Activated effector memory CD4-positive, alpha-beta T cell treated with Interleukin-2 at 50 U/mL for 16 hours (primary cell): ENCODE measurements at places on chromosomes 11 and 22.

DNA sequence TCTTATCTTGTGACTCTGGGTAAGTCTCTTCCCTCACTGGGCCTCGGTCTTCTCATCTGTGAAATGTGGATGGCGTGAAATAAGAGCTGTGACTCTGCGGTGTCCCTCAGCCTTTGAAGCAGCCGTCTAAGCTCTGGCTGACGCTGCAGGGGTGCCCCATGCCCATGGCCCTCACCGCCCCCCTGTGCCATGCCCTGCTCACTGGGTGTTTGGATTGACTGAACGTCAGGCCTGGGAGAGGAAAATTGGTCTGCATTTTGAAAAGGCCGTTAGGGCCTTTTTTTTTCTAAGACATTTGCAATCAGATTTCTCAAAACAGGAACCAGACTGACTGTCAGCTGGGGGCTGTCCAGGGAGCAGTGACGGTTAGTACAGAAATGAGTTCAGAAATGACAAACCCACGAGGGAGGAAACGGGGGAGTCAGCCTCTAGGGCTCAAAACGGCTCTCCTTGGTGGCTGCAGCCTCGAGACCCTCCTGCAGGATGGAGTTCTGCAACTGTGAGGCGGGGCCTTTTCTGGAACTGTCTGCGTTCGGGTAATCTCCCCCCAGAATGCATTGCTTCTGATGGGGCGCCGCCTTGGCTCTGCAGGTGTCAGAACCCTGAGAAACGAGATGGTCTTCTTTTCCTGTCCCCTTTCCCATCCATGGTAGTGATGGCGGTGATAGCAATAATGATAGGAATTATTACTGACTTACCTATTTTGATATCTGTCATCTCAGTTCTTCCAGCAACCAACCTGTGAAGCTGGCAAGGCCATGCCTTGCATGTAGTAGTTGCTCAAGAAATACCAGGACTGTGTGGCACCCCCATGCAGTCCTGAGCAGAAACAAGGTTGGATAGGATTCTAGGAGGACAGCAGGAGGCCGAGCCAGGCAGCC lies 2.0 kb downstream of the GRK2 start:
- peak; percentile 41 for DNase-seq

DNA sequence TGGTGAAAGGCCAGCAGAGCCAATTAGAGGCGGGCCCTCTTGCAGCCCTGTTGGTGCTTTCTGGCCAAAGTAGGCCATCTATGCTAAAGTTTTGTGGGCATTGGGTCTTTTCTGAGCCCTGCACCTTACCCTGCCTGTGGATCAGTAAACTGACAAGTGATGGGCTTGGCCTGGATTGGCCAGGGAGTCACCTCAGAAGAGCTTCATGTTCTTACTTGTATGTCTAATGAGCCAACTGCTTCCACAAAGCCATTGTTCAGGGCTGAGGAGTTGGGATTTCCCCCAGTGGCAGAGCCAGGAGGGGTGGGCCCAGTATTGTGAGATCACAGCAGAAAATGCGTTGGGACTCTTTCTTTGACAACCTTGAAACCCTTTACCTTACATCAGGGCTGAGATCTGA lies 90.4 kb downstream of the CWC15 start:
- no peak for DNase-seq

DNA sequence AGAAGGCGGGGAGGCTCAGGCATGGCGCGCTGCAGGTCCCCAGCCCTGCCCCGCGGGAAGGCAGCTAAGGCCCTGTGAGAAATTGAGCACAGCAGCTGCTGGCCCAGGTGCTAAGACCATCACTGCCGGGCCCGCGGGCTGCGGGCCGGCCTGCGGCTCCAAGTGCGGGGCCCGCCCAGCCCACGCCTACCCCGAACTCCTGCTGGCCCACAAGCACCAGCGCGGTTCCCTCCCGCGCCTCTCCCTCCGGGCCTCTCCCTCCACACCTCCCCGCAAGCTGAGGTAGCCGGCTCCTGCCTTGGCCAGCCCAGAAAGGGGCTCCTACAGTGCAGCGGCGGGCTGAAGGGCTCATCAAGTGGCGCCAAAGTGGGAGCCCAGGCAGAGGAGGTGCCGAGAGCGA lies 4.6 kb upstream of the RDX start:
- DNase-seq, result no peak

DNA sequence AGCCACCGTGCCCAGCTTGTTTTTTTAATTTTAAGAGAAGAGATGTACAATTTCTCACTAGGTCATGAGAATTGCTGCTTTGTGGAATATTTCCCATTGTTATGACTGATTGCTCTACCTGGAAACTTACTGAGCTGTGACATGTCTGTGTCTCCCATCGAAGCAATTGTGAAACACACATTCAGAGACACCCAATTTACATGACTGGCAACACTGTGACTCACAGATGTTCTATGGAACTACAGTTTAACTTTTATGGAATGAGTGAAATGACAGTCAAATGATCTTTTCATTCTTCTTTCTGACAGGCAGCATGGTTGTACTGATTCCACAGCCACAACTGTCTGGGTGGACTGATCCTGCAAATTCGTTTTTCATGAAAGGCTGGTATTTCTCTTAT lies 32.3 kb downstream of the ELF5 start:
- DNase-seq, result no peak

- no peak for DNase-seq
These were observed 96.9 kb downstream of the MTMR3 start for GRCh38 chr22:29979777-29980321.

GRCh38 chr11:109644152-109644551 lies 222.2 kb downstream of the C11orf87 start:
- DNase-seq, result no peak

DNA sequence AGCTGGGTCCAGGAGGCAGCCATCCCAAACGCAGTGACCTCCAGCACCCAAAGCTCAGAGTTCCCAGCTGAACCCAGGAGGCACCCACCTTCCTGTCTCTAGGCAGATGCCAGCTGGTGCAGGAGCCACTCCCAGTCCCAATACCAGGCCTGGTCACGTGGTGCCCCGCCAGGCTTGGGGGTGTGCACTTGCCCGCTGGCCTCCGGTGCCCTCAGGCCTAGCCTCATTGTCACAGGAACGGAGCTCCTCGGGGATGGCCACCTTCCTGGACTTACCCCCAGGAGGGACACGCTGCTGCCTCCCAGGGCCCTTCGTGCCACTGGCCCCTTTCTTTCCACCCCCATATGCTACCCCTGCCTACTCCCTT lies 4.6 kb downstream of the BID start:
- DNase-seq, result no peak

DNA sequence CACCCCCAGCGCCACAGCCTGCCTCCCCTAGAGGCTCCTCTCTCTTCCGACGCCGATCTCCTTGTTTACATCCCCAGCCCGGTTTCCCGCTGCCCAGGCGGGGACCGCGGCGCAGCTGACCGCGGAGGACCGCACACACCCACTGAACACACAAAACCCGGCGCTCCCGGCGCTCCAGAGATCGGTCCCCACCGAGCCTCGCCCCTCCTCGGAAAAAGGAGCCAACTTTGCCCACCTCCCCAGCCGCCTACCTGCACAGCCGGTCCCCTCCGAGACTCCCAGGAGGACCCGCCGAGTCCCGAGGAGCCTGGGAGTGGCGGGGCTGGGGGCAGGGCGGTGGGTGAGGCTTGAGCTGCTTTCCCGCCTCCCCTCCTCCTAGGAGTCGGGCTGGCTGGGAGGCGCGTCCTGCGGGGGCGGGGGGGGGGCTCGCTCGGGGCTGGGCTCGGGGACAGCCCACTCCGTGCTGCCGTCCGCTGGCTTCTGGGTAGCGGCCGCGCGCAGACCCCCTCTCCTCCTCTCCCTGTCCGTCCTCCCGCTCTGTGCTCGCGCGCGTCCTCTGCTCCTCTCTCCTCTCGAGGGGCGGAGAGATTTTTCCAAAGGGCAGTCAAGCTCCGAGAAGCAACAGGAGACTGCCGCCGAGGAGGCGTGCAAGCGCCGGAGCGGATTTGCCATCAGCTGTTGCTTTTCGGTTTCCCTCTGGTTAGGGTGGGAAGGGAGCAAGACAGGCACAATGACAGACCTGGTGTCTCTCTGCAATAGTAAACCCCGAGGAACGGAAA lies at the start of gene FXYD6:
Gene FXYD6 (minus strand): TSS at position 318 of the 779 bp plus-strand sequence. CDS start 33,882 bp downstream, outside the sequence.
- DNase-seq, result no peak

GRCh38 chr11:61731952-61732675 lies 20.3 kb upstream of the MYRF start:
- DNase-seq, result no peak

GRCh38 chr11:95254131-95254704 lies 23.2 kb upstream of the SESN3 start:
- DNase-seq, result peak; percentile 66

- no peak for DNase-seq
These were observed 79.8 kb downstream of the GRIA4 start for GRCh38 chr11:105689631-105690030.

DNA sequence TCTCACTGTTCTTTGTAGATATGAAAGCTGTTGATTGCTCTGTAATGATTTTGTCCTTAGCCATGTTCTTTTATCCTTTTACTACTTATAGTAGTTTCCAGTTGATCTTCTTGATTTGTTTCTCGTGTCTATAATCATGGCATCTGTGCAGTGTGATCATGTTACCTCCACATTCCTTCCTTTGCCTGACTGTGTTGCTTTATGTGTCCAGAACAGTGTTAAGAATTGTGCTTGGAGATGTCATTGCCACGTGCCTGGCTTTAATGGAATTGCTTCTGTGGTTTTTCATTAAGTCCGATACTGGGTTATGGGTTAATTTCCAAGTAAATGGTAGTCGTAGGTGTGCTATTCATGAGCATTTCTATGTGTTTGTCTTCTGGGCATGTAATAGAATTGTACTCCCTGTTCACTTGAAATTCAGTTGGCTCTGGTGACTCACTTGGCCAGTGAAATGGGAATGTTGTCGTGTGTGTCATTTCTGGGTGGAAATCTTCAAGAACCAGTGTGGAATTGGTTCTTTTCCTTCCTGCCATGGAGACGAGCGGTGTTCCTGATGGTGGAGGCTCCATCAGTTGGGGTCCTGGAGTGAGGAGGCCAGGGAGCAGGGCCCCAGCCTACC lies 6.8 kb downstream of the GTSE1 start:
- no peak for DNase-seq

DNA sequence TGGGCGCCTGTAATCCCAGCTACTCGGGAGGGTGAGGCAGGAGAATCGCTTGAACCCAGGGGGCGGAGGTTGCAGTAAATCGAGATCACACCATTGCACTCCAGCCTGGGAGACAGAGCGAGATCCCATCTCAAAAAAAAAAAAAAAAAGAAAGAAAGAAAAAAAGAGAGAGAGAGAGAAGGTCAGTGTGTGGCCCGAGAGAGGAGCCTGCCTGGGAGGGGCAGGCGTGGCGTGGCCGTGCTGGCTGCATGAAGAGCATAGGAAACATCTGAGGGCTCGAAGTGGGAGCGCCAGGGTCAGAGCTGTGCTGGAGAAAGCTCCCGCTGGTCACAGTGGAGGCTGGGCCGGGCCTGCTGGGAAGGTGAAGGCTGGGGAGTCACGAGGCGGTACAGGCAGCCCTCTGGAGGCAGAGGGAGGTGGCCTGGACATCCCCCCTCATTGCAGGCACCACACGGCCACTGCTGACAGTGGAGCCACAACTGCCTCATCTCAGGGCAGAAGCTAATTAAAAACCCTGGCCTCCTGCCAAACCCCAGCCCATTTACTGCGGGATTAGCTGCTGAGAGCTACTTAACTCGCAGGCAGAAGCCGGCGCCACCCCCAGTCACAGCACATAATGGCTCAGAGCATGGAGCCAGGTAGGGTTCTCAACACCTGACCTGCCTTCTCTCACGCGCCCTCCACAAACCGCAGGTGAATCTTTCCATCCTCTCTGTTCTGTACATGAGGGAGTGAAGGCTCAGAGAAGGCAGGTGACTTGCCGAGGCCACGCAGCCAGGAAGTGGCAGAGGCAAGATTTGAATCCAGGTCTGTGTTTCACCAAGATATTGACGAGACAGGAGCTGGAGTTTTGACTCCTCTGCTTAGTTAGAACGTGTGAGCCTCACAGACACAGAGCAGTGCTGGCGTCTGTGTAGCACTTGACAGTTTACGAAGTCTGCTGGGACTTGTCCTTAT lies 32.6 kb downstream of the NFAM1 start:
- DNase-seq, result no peak

DNA sequence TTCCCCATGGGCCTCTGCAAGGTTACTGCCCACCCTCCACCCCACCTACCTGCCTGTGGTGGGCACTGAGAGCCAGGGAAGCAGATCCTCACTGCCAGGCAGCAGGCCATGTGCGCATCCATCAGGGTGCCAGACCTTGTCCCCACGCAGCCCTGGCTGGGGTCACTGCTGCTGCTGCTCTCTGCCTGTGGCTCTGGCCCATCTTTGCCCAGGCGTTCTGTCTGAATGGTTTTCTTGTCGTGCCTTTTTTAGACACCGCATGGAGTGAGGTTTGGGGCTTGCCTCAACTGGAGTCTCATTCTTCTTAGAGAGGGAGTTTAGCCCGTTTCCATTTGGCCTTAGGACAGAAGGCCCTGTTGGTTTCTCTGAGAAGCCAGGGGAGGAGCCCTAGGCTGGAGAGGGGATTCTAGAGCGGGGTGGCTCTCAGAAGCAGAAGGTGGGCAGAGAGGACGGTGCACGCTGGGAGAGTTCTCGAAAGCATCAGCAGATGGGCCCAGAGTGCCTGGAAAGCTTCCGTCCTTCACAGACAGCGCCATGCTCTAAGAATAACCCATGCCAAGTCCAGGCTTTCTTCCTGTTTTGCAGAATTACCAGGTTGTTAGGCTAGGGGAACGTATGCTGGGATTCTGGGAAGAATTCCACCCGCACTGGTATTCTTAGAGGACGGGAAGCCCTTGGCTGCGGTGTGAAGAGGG lies 8.1 kb downstream of the TANGO2 start:
- DNase-seq, result no peak

DNA sequence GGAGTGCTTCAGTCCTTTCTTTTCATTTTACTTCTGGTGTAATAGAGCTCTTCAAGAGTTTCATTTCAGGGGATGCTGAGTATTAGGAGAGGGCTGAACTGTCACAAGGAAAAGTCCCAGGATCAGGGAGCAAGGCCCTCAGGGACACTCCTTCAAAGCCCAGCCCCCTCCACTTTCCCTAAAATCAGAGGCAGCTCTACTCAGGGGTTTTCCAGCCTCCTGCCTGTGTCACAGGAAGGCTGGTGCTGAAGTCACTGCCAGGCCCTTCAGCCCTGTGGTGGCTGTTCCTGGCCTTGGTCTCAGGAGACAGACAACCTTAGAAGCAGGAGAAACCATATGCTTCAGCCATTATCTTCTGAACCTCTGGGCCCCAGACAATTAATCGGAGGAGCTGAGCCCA lies 36.4 kb upstream of the KIRREL3 start:
- no peak for DNase-seq

DNA sequence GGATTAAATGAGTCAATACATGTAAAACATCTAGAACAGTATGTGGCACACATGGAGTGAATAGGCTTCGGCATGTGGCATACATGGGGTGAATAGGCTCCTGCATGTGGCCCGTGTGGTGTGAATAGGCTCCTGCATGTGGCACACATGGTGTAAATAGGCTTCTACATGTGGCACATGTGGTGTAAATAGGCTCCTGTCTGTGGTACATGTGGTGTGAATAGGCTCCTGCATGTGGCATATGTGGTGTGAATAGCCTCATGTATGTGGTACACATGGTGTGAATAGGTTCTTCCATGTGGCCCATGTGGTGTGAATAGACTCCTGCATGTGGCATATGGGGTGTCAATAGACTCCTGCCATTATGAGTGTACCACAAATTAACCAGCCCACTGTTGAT lies 219.1 kb upstream of the KIRREL3 start:
- DNase-seq, result no peak

- no peak for DNase-seq
These were observed 100.5 kb downstream of the WT1 start for GRCh38 chr11:32334822-32335221.
